ENCODE measurements at places on chromosomes 6 and 20.

- no peak for DNase-seq
Observed at GRCh38 chr20:58447511-58448391, 58.7 kb downstream of the VAPB start.

- no peak for DNase-seq
Observed at GRCh38 chr6:120468486-120468885, 865.8 kb downstream of the TBC1D32 start.

DNA sequence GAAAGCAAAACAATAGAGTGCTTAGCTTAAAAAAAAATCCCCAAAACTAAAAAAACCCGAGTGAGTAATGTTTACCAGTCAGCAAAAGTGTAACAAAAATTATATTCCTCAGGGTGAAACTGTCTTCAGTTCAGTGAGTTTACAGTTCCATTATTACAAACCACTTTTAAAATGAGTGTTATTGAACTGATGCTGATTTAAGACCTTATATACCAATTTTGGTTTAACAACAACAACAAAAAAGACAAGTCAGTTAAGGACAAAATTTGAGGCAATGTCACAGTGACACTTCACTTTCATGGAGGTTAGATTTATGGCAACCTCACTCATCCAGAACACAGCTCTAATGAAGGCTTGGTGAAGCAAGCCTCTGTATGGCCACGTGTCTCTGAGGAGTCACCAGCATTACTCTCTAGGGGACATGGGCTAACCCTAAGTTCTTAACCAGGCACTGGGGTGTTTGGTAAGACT lies 630.8 kb downstream of the PHF3 start:
- no peak for DNase-seq

DNA sequence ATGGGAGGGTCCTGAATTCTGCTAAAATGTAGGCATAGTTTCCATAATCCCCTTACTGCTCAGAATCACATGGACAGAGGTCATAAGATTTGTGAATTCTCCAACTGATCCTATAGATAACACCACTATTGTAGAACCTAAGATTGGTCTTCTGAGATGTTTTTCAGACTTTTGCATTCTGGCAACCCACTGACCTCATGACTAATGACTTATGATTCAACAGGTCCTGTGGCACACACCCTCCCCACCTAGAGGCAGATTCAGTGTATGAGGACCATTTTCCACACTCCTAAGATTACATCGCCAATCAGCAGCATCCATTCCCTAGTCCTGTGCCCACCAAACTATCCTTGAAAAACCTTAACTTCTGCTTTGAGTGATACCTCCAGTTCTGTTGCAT lies 207.2 kb downstream of the BTBD9 start:
- DNase-seq: no peak

DNA sequence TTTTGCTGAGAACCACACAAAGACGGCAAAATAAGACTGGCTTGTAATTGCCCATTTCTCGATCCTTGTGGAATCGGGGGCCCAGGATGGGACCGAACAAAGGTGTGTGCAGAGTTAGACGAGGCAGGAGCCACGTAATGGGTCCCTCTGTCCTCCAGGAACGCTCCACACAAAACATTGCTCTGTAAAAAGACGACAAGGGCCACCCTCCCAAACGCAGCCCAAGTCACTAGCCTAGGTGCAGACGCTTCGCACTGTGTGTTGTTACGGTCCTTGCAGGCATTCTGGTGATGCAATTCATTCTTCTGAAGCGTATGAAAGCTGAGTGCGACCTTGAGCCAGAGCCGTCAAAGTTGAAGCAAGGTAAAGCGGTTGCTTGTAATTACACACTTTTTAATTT lies 363.4 kb downstream of the TAF4 start:
- no peak for DNase-seq

DNA sequence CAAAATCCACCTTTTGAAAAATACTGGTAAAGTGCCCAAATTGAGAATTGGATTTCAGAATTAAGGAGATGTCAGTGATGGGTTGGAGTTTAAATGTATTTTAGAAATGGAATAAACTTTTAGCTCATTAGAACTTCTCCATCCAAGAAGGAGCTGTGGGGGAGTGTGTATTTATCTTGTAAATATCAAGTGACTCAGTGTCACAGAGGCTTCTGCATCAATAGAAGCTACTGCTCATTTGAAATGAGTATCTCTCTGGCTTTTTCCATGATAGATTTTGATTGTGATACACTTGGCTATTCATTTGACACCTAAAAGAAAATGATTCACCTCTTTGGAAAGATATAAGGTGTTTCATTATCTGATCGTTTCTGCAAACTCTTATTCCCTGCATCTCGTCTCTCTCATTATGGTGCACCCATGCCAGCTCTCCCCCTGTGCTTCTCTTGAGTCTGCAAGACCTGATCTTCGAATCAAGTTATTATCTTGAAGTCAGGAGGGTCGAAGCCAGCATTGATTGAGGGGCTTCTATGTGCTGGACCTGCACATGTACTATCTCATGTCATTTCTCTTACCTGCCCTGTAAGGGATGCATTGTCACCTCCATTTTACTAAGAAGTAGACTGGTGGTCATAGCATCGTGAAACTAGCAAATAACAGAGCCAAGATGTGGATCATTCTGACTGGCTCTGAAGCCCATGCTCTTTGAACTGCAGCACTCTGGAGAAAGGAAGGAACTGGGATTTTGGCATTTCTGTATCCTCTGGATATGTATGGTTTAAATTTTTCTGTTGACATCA lies 30.1 kb downstream of the VAPB start:
- DNase-seq: no peak

GRCh38 chr20:62064770-62065673 lies 659 bp downstream of the TAF4 start:
- DNase-seq: no peak

DNA sequence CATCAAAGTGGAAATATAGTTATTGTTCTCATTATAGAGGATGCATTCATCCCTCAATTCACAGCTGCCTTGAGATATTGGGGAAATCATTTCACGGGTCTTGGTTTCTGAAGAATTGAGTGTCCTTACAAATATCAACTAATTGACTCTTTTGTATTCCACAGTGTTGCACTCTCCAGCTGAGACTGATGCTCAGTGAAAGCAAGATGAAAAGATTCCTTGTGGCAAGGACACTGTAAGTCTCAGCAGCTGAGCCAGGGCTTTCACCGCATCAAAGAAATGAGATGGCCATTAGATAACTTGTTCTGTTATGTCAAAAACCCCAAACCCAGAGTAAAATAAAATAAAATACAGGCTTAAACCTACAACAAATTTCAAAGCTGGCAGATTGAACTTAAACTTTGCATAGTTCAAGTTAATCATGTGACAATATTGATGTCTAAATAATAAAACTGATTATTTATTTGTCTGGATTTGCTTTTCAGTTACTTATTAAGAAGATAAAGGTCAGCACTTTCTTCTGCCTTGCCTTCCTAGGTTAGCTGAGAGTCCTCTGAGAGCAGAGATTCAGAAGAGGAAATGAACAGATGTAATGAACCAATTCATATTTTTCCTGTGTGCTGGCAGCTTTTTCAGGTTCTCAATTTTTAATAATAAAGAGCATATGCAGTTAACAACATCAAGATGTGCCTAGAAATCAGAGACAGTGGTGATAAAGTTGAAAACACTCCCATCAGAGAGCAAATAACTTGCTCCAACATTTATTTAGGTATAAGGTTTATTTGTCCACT lies 82.4 kb upstream of the SMLR1 start:
- no peak for DNase-seq

DNA sequence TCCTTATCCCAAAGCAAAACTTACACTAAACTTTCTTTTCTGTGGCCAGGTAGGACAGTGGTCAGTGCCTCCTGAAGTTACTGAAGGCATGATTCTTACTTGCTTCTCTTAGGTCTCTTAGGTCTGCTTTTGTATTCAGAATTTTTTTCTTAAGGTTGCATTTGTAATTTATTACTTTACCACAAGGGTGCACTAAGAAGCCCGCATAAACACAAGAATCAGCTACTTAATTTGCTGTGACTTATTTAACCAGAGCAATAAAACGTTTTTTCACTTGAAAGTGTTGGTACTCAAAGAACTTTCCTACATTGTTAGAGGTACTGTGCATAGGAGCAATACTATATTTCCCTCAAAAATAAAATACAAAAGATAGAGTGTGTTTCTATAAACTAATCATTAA lies 75.4 kb upstream of the LAMA2 start:
- no peak for DNase-seq

- DNase-seq: no peak
Observed at GRCh38 chr20:46552460-46553420, 2.3 kb upstream of the OCSTAMP start.

DNA sequence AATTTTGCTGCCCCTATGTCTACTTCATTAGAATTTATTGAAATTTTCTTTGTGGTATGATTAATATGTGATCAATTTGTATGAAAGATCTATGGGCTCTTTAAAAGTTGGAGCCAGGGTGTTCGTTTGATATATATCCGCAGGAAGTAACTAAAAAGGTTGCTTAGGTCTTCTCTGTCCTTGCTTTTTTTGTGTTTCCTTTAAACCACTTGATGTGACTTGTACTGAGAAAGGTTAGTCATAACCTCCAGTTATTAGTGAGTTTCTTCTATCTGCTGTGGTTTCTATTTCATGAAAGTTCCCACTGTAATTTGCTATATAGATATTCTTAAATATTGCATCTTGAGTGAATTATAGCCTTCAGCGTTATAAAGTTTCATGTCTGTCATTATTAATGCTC lies 585.3 kb upstream of the ARID1B start:
- DNase-seq: no peak

DNA sequence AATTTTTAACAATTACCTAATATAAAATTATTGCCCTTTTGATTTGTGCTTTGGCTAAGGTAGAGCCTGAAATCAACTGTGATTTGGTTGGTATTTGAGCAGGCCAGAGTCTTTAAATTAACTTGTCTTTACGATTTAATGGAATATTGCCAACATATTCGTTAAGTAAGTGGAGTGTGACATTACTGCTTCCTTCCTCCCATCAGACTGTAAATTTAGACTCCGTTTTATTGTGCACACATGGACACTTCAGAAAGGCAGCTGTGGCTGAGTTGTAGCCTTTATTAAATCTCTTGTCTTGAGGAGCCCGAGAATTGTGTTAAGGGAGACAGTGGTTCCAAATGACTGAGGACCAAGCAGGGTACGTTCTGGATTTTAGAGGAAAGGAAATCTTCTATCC lies 57.4 kb downstream of the CAP2 start:
- no peak for DNase-seq

DNA sequence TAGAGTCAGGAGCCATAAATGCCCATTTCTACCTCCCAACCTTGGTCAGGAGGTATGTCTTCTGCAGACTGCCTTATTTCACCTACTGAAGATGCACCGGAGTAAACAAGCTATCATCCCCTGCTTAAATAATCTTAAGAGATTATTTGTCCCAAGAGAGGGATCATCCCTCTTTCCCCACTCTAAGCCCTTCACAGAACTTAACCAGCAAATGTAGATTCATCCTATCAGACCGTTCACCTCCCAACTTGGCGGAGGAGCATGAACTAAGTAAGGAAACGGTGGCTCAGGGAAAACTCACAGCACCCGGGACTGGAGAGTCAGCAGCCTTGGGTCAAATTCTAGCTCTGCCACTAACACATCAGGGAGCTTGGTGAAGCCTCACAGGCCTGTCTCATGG lies 115.3 kb downstream of the TRERF1 start:
- no peak for DNase-seq

DNA sequence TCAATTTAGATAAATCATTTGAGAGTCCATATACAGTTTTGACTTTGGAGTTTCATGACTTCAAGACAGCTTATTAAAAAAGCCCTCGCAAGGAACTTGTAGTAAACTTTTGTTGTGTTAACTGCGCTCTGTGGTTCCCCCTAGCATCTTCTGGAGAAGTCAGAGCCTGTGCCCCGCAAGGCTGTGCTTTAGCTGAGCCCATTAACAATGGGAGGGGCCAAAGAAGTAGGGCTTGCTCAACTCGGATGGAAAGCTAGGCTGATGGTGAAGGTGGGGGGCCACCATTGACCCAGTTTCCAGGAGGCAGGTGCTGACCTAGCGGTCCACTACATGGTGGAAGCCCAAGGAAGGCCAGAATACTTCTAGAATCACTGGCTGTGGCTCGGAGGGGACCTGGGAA lies 29.3 kb upstream of the OVOL2 start:
- no peak for DNase-seq

DNA sequence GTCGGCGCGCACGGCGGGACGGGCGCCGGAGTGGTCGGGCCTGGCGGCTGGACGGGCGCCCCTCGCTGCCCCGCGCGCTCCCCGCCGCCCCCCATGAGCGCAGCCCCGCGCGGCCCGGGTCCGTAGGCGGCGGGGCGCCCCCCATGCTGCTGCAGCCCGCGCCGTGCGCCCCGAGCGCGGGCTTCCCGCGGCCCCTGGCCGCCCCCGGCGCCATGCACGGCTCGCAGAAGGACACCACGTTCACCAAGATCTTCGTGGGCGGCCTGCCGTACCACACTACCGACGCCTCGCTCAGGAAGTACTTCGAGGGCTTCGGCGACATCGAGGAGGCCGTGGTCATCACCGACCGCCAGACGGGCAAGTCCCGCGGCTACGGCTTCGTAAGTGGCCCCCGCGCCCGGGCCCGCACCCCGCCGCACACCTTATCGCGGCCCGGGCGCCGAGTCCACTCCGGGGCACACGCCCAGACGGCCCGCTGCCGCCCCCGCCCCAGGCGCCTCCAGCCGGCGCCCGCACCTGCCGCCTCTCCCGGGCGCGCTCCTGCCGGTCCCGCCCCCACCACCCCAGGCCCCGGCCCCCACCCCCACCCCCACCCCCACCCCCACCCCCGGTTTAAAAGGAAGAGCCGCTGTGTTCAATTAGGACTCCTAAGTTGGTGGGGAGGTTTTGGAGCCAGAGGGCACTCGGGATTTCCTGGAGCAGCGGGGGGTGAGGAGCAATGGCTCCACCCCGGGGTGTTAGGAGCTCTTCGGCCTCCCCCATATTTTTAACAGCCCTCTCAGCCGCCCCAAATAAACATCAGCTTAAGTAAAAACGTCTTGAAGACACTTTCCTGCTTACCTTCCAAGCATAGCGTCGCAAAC lies 474 bp downstream of the RBM38 start:
- DNase-seq: no peak

DNA sequence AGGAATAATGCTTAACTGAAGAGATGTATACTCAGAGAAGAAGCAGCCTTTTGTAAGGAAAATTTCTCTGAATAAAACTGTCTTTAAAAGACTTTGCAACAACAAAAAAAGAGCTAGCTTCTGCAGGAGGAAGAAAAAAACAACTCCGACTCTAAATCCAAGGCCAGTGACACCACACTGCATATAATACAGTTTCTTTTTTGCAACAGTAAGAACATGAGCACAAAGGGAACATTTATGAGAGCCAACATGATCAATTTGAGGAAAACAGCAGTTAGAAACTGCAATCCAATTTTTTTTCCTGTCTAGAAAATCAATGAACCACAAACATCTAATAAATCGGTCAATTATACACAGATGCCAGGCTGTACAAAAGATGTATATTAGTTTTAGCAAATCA lies 42.9 kb upstream of the UST start:
- DNase-seq: no peak

DNA sequence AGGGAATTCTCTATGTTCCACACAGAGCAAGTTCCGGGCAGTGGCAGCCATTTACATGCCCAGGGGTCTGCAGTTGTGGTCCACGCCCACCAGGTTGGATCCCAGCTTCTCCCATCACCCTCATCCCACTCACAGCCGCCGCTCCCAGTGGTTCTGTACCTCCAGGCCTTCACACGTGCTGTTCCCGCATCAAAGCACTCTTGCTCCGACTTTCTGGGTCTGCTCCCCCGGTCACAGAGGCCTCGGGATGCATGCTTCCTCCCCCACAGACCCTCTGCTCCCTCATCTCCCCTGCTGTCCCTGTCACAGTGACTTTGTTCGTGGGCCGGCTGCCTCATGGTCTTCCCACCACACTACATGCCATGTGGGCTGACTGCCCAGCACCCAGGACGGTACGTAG lies 332.5 kb downstream of the TAF4 start:
- DNase-seq: no peak

All from right atrium auricular region (tissue), 2 donors.